CD4-positive, alpha-beta memory T cell (primary cell): ENCODE measurements at places on chromosomes 2 and 18. TPM values are rescaled to one million over a fixed set of nuclear protein-coding genes. Genes with fewer than 3 reads are reported as not detected.

FER1L5 gene
- total RNA-seq = not detected

TMEM127 gene
- total RNA-seq = 45.1 TPM

ACTR1B gene
- 97.6 TPM for total RNA-seq

ZBTB7C gene
- total RNA-seq = not detected

ARHGEF4 gene
- total RNA-seq = 2.5 TPM

SMARCAL1 gene
- total RNA-seq = 26.1 TPM

FBXO15 gene
- total RNA-seq = 2.5 TPM

CYP27A1 gene
- total RNA-seq = 7.2 TPM

SERPINB11 gene
- not detected for total RNA-seq

WDR43 gene
- total RNA-seq = 52.9 TPM

- DNase-seq = no peak
Measured at GRCh38 chr2:176500901-176501300, 231.7 kb downstream of the MTX2 start.

- peak; percentile 21 for DNase-seq
Measured at GRCh38 chr18:58862851-58863538, 1.7 kb upstream of the ZNF532 start.

DNA sequence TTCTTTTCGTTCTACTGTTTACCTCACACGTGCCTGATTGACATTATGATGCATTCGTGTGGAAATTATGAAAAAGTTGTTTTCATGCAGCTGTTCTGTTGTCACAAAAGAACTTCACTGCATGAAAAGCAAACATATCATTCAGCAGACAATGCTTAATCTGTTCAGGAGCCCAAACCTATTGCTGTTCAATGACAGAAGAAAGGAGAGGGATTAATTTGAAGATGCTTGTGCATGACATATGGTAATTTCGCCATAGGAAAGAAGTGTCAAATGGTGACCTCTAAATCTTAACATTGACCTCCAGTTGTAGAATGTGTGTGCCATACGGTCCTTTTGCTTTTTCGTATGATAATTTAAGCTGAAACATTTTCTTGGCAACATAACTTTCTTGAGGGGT is 124.5 kb downstream of the WDR7 start:
- no peak for DNase-seq

DNA sequence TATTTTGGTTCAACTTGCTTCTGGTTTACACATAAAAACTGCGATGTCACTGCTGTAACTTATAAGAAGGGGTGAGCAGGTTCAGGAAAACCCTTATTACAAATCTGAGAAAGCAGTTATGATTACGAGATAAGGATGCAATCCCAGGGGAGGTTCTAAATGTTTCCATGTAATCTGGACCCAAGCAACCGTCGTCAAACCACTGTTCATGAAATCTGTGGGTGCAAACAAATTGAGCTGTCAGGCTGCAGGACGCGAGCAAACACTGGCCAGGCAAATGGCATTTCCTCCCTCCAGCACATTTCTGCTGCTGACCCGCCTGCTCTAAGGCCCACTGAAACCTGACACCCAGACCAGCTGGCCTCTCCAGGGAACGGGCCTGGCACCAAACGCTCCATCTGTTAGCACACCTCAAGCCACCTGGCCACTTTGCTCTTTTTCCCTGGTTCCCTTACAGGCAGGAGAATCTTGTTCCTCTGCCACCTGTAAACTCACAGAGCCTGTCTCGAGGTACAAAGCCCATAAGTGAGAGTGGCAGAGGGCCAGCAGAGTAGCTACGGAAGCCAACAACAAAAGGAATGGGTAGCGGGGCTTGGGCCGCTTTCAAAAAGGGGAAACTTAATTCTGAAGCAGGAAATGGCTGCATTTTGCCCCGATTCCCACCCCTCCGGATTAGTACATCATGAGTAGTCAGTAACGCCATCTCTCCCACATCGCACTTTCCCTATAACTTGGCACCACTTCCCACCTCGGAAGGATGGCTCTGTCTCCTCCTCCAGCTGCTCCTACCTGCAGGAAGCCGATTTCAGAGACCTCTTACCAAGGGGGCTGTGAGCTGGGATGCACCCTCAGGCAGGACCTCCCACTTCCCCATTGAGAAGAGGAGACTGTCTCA is 26.5 kb downstream of the CRACDL start:
- DNase-seq = no peak

DNA sequence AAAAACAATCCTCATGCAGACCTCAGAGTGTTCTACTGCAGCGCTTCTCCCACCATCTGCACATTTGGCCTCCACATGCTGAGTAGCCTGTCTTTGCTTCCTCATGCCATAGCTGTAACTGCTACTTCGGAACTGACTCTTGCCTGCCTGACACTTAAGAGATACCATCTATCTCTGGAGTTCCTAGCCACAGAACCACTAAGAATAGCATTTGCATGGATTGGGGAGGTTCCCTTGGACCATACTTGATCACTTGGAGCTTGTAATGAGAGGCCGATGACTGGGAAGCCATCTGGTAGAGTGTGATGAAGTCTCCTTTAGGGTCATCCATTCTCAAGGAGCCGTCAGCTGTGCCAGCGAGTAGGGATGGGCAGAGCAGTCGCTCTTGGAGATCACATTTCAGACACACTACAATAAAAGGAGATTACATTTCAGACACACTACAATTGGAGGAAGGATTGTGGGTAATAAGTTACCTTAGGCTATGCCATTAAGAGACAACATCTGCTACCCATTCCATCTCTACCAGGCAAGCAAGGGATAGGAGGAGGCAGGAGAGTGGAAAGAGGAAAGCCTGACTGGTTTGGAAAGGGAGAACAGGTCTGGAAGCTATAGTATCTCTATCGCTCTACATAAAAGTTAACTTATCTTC is 21.8 kb downstream of the DOK1 start:
- DNase-seq = no peak

GRCh38 chr2:209424199-209424701 is 403 bp downstream of the MAP2 start:
- peak; percentile 1 for DNase-seq

DNA sequence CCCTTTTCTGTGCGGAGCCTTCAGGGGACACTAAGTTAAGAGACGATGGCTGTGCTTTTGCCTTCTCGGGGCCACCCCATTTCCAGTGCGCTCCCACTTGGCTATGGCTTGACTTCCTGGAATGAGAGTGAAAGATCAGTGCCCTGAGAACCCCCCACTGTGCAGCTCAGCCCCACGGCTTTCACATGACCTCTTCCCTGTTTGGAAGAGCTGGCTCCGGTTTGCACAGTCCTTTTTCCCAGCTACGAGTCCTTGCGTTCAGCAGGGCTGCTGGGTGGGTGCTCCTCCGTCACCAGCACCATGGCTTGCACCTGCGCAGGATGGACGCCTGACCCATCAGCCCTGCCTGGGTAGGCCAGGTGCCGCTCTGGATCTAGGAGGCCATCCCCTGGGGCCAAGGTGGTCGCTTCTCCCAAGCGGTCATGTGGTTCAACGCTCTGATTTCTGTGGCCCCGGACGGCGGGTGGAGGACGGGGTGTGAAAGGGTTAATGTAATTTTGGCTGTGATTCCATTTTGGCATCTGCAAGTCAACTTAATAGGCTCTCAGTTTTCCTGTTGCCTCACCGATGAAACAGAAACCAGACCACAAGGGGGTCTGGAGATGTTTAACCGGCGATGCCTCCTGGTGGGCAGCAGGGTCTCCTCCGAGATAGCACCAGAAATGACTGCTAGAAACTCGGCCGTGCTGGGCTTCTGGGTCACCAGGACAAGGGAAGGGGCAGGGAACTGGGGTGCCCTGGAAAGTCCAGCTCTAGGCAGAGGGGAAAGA is 113.1 kb upstream of the HAAO start:
- no peak for DNase-seq

- DNase-seq = no peak
Measured at GRCh38 chr2:9690252-9690651, 59.5 kb upstream of the YWHAQ start.

GRCh38 chr2:28390241-28390745 is 2.4 kb upstream of the FOSL2 start:
- DNase-seq = peak; percentile 96

DNA sequence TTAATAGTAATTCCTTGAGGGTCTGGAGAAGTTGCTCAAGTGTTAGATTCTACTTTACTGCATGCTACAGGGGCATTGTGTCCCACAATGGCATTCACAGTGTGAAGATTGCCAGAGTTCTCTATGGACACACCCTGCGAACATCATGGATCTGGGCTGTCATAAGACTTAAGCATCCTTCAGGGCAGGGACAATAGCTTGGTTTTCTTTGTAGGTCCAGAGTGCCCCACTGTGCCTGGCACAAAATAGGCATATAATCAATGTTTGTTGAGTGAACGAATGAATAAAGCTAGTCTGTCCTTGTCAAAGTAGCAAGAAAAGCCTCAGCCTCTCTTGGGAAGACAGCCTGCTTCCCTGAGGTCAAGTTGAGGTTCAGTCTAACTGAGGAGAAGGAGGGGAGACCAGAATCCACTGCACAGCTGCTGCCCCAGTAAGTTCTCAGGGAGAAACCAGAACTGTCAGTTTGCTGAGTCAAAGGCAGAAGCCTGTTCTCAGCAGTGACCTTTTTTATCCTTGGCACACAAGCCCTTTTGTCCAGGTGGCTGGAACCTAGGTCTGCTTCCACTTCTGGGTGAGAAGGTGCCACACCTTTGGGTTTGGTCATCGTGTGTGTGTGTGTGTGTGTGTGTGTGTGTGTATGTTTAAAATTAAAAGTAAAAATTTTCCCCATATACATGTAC is 15.0 kb downstream of the INPP4A start:
- no peak for DNase-seq

- DNase-seq = no peak
Measured at GRCh38 chr18:3409811-3410210, 40.2 kb upstream of the TGIF1 start.

DNA sequence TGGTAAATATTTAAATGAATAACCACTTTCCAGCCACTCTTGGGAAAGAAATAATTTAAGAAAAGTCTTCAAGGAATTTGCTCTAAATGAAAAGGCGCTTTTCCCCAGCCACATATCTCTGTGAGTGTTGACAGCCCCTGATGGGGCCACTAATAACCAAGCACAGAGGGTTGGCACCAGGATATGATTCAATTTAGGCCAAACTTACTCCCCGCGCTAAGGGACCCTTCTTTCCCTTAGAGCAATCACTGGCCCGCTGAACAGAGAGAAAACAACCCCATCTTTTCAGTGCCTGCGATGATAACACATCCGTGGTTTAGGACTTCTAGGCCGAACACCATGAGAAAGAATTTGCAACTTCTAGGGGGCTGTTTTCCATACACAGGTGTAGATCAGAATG is 310.8 kb downstream of the EIPR1 start:
- DNase-seq = no peak

DNA sequence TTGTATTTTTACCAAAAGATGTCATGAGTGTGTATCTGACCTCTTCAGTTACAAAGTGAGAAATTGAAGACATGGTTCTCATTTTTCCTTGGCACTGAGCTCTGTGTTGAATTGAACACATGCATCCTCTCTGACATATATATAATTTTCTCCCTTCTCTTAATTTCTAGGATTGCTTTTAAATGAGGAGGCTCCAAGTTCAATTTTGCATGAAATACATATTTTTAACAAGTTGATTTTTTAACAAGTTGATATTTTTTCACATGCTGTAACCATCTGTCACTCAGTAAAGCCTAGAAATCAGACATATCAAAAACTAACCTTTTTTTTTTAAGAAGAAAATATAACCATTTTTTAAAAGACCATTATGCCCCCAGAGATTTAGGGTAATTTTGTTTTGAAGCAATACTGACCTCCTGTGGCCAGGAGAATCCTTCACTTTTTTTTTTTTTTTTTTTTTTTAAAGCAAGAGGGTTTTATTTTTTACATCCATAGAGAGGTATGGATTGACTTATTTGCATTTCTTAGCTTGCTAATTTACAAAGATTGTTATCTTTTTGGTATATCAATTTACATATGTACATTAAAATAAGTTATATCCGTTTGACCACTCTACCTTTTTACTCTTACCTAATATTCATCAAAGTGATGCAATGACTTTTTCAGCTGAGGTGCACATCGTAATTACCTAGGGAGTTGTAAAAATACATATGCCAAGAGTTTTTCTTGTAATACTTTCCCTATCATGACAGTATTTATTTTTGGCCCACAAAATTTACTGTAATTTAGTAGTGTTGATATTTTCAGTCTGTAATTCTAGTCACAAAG is 161.8 kb downstream of the SOCS6 start:
- DNase-seq = no peak

DNA sequence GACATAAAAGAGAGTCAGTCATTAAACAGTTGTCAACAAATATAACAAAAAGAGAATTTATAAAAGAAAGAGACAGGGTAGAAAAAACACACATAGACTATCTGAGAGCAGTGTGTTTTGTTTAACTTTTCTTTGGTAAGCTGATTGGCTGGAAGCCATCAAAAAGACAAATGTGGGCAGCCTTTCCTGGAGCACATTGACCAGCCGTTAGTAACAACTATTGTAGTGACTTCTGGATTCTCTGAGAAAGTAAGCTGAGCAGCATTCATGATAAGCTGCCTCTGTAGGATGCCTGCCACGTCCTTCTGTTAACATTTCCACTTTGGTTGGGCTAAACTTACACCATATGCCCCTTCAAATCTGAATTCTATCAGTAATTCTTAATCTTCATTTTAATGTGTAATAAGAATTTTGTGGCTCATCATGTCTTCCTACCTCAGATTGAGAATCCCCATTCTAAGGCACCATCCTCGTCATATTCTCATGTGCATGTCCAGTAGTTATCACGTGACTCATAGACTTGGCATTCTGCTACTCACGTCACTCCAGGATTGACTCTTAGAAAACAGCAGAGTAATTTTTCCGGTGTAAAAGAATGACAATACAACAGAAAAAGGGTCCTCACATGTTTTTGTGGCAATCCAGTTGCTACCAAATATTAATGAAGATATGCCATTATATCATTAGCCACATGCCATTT is 43.4 kb upstream of the DNAJC10 start:
- no peak for DNase-seq

- DNase-seq = no peak
Measured at GRCh38 chr2:238515377-238515776, 88.7 kb downstream of the ASB1 start.

DNA sequence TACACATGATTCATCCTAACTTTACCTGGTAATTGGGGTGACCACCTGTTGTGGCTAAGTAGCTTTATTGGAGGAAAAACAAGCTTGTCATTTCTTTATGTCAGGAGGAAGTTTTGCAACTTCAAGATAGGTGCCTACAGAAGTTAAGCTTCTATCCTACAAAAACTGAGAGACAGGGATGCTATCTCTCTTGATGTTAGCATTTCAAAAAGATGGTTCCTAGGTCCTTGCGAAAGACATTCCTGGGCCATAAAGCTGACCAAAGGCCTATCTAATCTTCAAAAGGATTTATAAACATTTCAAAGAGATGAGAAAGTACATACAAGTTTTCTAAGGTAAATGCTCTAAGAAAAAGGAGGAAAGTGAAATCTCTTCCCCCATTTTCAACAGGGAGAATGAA is 61.0 kb downstream of the PTH2R start:
- no peak for DNase-seq

DNA sequence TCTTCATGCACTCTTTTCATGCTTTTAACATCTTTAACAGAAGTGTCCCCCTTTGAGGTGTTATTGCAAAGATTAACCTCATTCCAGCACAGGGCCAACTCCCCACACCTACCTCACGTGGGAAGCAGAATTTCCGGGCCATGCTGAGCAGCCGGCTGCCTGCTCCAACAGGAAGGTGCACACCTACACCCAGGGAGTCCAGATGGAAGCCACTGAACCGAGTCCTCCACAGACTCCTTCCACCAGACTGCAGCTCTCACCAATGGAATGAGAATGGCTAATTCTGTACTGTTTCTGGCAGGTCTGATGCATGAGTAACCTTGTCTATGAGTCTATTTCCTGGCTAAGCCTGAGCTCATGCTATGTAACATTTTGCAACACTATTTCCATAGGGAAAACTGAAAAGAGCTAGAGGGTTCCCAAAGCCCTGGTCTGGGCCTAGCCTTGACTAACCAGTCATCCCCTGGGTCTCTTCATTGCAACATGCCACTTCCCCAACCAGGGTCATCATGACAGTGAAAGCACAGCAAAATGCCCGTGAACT is 11.0 kb downstream of the ERFE start:
- DNase-seq = no peak
